ENCODE measurements at places on chromosomes 12 and 14.

DNA sequence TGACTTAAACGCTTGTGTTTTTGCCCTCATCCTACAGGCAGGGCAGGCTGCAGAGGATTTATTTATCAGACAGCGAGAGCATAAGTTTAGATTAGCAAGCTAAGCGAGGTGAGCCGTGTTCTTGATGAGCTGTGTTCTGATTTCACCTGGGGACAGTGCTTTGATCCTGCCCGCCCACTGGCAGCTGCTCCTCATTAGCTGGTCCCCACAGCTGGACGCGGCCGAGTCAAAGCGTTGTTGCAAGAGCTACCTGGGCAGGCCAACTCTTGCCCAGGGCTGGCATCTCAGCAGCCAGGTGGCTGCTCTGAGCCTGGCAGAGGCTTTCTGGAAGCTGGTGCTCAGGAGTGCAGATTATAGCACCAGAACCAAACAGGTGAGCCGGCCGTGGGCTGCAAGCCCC lies 46.8 kb upstream of the BEGAIN start:
- DNase-seq = no peak

DNA sequence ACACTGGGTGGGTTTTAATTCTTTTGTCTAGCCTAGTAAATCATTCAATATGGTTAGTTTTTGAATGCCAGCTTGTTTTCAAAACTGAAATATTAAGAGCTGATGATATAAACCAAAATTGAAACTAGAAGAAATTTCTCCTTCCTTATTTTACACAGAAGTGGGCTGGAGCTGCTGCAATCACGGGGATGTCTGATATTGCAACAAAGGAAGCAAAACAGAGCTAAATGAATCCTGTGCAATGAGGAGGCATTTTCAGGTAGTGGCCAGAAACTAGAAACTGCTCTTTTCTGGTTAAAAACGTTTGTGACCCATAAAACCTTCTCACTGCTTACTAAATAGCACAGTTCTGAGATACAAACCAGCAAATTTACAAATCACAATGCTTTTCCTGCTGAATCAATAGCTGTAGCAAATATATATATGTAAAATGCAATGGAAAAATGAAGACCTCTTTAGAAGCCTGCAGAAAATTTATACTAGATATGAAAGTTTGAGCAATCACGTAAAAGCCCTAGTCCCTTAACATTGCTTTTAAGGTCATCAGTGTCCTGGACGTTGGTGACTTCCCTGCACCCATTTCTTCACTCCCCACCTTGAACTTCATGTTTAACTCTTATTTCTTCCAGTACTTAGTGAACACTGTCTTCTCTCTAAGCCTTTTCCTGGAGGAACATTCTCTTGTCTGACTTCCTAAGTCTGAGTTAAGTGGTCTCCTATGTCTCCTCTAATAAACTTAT lies 15.9 kb upstream of the LRRK2 start:
- no peak for DNase-seq

DNA sequence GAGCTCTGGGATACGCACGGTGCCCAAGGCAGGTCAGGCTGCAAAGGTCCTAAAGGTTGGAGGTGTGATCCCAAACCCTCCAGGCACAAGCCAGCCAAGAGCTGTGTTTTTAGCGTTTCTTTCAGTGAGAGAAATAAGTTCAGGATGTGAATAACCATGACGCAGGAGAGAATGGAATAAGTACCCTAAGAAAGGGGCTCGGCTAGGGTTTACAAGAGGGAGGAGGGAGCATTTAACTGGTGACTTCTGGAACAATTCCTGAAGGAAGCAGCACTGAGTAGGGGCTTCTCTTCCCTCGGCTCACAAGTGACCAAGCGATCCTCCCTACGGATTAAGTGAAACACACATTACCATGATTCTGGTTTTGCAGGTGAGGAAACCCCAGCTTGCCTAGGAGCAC lies 29.4 kb downstream of the SSH1 start:
- no peak for DNase-seq

GRCh38 chr12:31387466-31387865 lies 61.5 kb upstream of the SINHCAF start:
- no peak for DNase-seq

DNA sequence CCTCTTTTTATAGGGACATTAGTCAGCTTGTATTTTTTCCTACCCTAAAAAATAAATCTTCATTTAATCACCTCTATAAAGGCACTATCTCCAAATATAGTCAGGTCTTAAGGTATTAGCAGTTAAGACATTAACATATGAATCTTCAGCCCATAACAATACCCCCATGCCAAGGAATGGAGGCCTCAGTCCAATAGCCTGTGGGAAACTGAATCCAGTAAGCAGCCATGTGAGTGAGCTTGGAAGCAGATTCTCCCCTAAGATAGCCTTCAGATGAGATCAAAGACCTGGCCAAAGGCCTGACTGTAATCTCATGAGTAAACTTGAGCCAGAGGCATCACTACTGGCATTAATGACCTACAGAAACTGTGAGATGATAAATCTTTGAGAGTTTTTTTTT lies 232.1 kb upstream of the SYT10 start:
- no peak for DNase-seq

- no peak for DNase-seq
Observed at GRCh38 chr14:71063351-71063750, 156.1 kb downstream of the PCNX1 start.

DNA sequence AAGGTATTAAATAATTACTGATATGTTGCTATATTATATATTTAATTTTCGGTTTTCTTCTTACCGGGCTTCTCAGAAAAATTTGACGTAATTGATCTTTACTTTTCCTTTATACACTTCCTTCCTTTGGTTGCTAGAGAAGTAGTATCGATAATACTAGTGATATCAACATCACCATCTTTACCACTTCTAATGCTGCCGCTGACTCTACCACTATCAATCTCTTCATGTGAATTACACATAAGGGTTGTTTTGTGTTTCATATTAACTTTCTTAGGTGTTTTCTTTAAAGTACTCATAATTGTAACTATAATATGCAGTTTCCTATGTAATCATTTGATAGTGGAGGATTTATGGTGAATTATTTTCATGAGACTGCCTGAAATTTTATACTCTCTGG lies 30.9 kb upstream of the KLRF1 start:
- no peak for DNase-seq

GRCh38 chr14:56664811-56665421 lies 85.3 kb downstream of the TMEM260 start:
- no peak for DNase-seq

- no peak for DNase-seq
Observed at GRCh38 chr14:80427101-80427500, 215.8 kb upstream of the DIO2 start.

DNA sequence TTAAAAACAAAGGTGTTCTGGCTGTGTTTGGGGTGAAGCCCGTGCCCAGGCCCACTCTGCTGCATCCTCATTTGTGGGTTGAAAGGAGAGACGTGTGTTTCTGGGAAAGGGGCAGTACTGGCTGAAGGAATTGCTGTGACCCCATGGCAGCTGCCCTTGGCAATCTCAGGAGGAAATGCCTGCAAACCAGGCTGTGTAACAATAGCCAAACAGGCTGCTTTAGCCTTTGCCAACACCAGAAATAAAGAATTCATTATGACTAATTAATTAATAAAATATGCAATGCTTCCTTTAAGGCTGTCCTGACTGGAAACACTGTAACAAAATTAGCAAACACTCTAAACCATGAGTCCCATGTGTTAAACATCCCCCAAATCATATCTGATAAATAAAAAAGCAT lies 53.0 kb upstream of the KRR1 start:
- DNase-seq = no peak

DNA sequence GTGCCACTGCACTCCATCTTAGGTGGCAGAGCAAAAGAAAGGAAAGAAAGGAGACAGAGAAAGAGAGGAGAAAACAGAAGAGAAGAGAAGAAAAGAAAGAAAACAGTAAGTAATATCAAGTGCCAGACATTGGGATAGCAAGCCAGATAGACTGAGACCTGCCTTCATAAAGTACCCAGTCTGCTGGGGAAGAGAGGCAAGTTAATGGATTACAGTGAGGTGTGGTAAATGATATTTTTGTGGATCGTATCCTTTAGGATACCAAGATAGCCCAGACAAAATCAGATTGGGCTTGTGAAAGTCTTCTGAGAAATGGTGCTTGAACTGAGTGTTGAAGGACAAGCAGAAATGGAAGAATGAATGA lies 1.5 kb upstream of the SPTSSA start:
- no peak for DNase-seq
